Stimulated activated CD8-positive, alpha-beta memory T cell treated with anti-CD3 and anti-CD28 coated beads, Interleukin-15, amount 100 ng/mL, for 24 hours (primary cell): ENCODE measurements at places on chromosomes 3 and 15.

- no peak for DNase-seq
Observed at GRCh38 chr3:123817413-123817812, 66.7 kb downstream of the MYLK start.

DNA sequence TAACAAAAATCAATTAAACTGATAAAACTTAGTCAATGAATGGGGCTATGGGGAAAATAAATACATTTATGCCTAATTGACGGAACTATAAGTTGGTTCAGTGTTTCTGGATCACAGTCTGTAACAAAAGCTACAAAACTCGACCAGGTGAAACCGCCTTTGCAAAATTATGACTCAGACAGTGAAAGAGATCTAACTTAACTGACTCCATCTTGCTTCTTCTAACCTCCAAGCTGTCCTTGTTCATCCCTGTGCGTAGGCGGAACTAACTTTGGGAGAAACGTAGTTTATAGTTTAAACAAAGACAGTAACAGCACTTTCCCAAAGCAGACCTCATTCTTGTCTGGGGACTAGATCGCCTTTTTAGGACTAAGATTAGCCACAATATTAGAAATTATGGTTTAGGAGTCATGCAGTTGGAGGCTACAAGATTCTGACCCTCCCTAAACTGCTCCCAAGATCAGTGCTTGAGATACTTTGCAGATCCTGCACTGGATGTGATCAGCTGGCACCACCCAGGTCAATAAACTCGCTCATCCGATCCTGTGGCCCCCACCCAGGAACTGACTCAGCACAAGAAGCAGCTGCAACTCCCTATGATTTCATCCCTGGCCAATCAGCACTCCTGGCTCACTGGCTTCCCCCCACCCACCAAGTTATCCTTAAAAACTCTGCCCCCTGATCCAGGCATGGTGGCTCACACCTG is 7.2 kb upstream of the MFGE8 start:
- no peak for DNase-seq

DNA sequence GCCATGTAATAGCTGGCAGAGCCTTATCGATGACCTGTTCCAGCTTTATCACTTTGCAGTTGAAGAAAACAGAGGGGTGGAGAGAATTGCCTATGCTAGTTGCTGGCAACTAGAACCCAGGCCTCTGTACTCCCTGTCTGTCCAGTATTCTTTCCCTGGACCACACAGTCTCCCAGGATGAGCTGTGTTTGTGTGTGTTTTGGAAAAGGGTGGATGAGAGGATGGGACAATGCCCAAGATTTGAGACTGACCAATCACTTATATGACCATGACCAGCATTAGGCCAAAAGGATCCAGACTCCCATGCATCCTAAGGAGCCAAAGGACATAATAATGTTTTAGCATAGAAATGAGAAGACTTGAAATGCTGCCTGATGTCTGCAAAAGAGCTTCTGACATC is 102.6 kb downstream of the CD200R1L start:
- no peak for DNase-seq

DNA sequence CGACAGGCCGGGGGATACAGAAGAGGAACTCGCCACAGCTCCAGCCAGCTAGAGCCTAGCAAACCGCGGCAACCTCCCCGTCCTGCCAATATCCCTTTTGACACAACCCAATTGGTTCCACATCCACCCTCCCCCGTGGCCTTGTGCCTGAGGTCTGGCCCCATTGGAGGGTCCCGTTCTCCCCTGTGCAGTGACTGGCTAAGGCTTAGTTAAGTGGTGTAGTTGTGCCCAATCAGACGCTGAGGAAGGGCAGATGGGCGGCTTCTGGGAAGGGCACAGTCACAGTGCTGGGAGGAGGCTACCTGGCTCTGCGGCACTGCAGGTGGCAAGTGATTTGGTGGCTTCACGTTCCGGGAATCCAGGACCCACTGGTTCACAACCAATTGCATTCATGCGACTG is 78.6 kb downstream of the SNRK start:
- no peak for DNase-seq

GRCh38 chr3:157333551-157333991 is 103.1 kb upstream of the PTX3 start:
- no peak for DNase-seq

DNA sequence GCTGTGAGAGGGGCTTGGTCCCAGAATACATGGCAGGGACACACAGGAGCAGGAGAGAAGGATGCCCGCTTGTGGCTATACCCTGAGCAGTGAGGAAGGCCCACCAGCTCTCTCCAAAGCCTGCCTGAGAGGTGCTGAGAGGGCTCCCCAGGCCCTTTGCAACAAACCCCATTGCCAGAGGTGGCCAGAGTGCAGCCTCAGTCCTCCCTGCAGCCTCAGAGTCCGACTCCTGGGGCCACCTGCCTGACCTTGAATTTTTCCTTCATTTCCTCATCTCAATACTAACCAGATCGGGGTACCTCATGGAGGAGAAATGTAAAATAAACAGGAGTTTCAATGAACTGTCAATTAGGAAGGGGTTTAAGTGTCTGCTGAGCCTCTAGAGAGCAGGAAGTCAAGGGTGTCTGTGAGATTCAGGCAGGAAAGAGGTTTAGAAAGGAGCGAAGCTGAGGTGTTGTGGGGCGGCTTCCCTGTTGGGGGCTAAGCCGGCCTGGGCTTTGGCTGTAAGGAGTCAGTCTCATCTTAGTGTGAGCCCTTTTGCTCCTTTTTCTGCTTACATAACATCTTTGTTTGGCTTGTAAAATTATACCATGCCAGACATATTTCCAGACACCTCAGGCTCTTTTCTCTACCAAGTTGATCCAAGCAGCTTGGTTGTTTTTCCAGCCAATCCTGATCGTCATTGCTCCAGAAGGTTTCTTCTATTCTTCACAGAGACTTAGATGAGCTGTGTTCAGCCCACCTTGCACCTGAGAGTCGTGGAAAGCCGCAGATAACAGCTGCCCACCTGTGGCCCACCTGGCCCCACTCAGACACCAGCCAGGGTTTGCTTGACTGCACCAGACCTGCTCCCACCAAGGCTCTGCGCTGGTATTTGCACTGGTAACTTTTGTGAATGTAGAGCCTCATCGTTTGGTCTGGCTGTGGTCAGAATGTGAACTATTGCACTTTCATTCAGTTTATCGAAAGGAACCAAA is 36.7 kb downstream of the CMTM7 start:
- no peak for DNase-seq

DNA sequence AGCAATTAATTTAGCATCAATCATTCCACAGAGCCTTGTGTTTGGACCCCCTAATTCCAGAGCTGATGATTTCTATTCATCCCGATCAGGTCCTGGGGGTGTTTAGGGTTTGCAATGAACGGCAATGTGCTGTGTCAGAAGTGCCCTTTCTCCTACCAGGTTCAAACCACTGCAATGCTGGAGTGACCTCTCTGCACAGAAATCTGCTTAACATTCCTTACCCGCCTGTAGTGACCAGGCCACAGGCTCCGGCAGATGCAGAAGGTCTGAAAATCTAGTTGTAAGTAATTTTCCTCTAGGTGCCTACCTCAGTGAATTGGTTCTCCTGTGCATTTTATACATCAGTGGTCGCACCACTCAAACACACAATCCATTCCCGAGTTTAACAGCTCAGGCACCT is 725.3 kb upstream of the CFAP20DC start:
- no peak for DNase-seq

- DNase-seq: no peak
Observed at GRCh38 chr15:91408476-91409076, 308.5 kb downstream of the SV2B start.

DNA sequence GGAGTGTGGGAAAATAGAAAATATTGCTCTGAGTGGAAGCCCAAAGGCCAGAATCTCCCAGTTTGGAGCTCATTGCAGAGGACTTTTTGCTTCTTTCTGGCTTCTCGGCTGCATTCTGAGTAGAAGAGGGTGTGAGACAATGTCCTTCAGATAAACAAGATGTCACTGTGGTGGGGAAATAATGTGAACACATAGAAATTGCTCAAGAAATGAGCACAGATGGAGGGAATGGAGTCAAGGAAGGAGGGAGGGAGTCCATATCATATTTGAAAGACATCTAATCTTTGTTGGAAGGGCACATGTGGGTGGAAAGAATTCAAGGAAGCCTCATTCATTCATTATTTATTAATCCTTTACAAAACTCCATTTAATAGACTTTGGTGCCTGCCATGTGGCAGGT is 145.3 kb downstream of the FAM43A start:
- DNase-seq: no peak

- DNase-seq: no peak
Observed at GRCh38 chr15:66615846-66616245, 50.0 kb upstream of the LCTL start.

DNA sequence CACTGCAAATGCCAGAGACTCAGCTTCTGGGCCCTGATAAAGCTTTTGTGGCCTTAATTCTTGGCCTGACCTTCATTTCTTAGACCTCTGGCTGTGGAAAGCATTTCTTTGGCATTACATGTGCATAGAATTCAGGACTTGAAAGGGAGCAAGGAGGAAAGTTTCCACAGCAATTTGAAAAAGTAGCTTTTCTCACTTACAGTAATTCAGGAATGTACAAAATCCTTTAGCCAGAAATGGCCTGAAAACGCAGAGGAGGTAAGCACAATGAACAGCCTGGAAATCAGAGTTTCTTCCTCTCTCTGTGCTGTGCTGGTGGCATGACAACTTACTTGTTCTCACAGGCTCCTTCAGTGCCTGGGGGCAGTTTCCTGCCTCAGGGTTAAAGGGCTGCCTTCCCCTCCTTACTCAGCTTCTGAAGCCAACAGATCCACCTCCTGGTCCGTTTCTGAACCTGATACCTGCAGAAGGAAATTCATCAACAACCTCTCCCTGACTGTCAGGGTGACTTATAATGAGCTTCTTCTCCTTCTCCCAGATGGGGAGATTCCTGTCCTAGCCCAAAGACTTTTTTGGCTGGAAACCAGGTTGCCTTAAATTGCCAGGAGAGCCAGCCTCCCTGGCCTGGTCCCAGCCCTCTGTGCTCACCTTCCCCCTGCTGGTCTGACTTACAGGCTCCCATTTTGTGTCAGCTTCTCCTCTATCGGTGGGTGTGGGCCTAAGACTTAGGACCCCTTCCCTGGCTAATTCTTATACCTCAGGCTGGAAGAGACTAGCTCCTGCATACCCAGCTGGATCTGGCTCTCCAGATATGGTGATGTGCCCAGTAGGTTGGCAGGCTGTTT is 102.3 kb downstream of the MYRIP start:
- DNase-seq: no peak

DNA sequence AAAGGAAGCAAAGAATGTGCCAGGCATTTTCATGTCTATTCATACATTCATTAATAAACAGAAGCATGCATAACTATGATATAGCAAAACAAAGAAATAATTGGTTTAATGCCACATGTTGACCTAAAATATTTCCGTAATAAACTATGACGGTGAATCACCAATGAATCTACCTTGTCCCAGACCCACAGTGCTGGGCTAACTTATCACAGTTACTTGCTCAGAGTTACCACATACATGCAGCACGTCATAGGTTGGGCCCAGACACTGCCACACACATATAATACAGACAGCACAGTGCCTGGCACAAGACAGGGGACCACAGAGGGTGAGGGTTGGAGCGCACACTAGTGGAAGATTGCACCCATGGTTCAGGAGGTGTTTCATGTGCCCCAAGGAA is 86.9 kb downstream of the ATP1B3 start:
- DNase-seq: no peak

DNA sequence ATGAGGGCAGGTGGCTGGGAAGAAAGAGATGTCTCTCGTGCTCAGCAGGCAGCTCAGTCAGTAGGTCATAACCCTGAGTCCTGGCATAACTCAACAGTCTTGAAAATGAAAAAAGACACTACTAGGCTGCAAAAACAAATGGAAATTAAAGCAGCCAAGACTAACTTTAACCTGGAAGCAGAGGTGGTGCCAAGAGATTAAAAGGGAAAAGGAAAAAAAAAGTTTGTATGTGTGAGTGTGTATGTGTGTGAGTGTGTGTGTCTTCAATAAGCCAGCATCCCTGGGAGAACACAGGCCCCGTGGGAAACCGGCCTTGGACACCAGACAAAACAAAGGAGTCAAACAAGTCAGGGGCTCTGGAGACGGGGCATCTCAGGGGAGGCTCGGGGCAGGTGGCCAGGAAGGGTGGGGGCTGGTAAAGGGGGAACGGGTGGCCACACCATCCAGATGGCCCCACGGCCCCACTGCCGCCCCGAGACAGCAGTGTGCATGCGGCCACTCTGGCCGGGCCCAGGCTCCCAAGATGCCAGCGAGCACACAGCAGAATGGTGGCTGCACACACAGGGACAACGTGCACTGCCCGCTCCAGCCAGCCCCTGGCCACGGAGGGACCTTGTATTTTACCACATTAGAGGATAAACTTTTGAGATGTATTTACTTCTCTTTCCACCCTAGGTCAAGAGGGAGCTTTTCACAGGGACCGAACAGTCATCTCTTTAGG is 23.8 kb downstream of the CYFIP1 start:
- no peak for DNase-seq

GRCh38 chr15:73932381-73933191 is 6.3 kb downstream of the LOXL1 start:
- no peak for DNase-seq

GRCh38 chr3:38907426-38907825 is 91.4 kb upstream of the SCN10A start:
- DNase-seq: no peak

GRCh38 chr15:35381328-35381727 is 164.6 kb downstream of the DPH6 start:
- DNase-seq: no peak

GRCh38 chr15:69896606-69897005 is 201.1 kb downstream of the TLE3 start:
- DNase-seq: no peak

- DNase-seq: no peak
Observed at GRCh38 chr3:152524198-152525140, 255.7 kb downstream of the MBNL1 start.

DNA sequence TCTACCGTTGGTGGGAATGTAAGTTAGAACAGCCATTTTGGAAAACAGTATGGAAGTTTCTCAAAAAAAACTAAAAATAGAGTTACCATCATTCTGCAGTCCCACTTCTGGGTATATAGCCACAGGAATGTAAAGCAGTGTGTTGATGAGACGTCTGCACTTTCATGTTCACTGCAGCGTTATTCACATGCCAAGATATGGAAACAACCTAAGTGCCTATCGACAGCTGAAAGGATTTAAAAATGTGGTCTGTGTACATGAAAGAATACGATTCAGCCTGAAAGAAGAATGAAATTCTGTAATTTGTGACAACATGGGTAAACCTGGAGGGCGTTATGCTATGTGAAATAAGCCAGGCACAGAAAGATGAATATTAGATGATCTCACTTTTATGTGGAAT is 157.7 kb downstream of the THSD4 start:
- no peak for DNase-seq

- DNase-seq: no peak
Observed at GRCh38 chr3:37953707-37954394, 36.7 kb upstream of the VILL start.

- no peak for DNase-seq
Observed at GRCh38 chr3:107124885-107125284, 252.4 kb upstream of the CCDC54 start.

DNA sequence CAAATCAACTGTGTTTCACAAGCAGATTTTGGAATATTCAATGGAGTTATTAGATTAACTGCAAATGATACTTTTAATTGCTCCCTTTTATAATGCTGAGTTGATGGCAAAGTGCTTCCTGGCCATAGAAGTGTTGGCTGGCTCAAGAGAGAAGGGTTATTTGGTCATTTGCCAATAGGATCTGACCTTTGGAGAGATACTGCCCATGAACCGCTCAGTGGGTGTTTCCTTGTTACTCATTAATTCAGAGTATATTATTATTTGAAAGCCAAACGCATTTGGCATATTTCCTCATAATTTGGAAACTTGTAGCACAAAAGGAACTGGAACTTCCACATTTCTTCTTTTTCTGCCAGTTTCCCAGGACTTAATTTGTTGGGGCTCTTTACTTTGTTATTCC is 234.7 kb downstream of the CDIN1 start:
- DNase-seq: no peak
